ENCODE measurements at places on chromosomes 6 and 20. TPM values are rescaled to one million over a fixed set of nuclear protein-coding genes. Genes with fewer than 3 reads are reported as not detected.

The PERP gene
- total RNA-seq: 20.8 TPM

The GABRR1 gene
- total RNA-seq: not detected

The TEAD3 gene
- 6.8 TPM for total RNA-seq

The EPPIN gene
- total RNA-seq: not detected

The SLC22A16 gene
- not detected for total RNA-seq

The BNIP5 gene
- total RNA-seq: not detected

The SLC17A1 gene
- total RNA-seq: not detected

The LY6G6D gene
- not detected for total RNA-seq

The ESR1 gene
- total RNA-seq: 0.92 TPM

The ALDH8A1 gene
- total RNA-seq: 0.46 TPM

The FILIP1 gene
- total RNA-seq: 0.14 TPM

The BPIFB1 gene
- total RNA-seq: not detected

The ZSCAN23 gene
- 4.4 TPM for total RNA-seq

The TMEM74B gene
- not detected for total RNA-seq

The C2 gene
- 5.4 TPM for total RNA-seq

The PTCRA gene
- not detected for total RNA-seq

The MLIP gene
- total RNA-seq: not detected

The ERVFRD-1 gene
- total RNA-seq: not detected

The MDN1 gene
- total RNA-seq: 14.6 TPM

The SEMG1 gene
- total RNA-seq: not detected

The PPP1R3G gene
- total RNA-seq: 2.8 TPM

The SLCO4A1 gene
- 0.09 TPM for total RNA-seq

The ADGRB3 gene
- total RNA-seq: 0.43 TPM

The CDSN gene
- under 0.01 TPM for total RNA-seq

The NKAPL gene
- 1.8 TPM for total RNA-seq

The MUC22 gene
- total RNA-seq: not detected

The CDKAL1 gene
- 15.7 TPM for total RNA-seq

The ANGPT4 gene
- not detected for total RNA-seq

The RSPO3 gene
- total RNA-seq: 17.4 TPM

The LGSN gene
- under 0.01 TPM for total RNA-seq

The PRR18 gene
- not detected for total RNA-seq

The GABBR1 gene
- 10.2 TPM for total RNA-seq

The POU3F2 gene
- not detected for total RNA-seq

The SAMD3 gene
- 11.8 TPM for total RNA-seq

The EPB41L1 gene
- 24.5 TPM for total RNA-seq

The CEP162 gene
- total RNA-seq: 8.0 TPM

The ADTRP gene
- total RNA-seq: 3.5 TPM

The LKAAEAR1 gene
- total RNA-seq: not detected

The TRIM10 gene
- total RNA-seq: not detected

The CLDN20 gene
- not detected for total RNA-seq

The PGM3 gene
- 156 TPM for total RNA-seq

The MOCS1 gene
- total RNA-seq: 8.0 TPM

The NUDT3 gene
- total RNA-seq: 16.4 TPM

The TREML2 gene
- not detected for total RNA-seq

Data from smooth muscle cell of bladder (primary cell).